B cell (primary cell): ENCODE measurements at places on chromosomes 3 and 15.

GRCh38 chr3:149850787-149851584, 38.0 kb downstream of the RNF13 start:
- no peak for DNase-seq

GRCh38 chr15:47431501-47431900, 285.8 kb upstream of the SEMA6D start:
- DNase-seq: no peak

DNA sequence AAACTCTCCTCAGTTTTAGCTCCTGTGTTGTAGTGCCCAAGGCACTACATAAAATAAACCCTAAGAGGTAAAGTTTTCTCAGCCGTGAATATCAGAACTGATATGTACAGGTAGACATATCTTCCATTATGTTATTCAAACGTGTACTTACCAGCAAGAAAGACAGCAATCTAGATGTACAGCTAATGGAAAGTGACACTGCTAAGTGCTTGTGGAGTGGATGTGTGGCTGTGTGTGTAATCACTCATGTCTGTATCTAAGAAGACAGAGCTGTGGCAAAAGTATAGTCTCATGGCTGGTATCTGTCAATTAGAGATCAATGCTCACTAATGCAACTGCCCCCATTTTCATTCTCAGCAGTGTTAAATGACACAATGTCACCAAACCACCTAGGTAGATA, 101.3 kb downstream of the FMN1 start:
- DNase-seq: no peak

- DNase-seq: no peak
Measured at GRCh38 chr15:96366526-96366877, 36.0 kb downstream of the NR2F2 start.

GRCh38 chr3:48797626-48798025, 50.0 kb downstream of the PRKAR2A start:
- DNase-seq: no peak

DNA sequence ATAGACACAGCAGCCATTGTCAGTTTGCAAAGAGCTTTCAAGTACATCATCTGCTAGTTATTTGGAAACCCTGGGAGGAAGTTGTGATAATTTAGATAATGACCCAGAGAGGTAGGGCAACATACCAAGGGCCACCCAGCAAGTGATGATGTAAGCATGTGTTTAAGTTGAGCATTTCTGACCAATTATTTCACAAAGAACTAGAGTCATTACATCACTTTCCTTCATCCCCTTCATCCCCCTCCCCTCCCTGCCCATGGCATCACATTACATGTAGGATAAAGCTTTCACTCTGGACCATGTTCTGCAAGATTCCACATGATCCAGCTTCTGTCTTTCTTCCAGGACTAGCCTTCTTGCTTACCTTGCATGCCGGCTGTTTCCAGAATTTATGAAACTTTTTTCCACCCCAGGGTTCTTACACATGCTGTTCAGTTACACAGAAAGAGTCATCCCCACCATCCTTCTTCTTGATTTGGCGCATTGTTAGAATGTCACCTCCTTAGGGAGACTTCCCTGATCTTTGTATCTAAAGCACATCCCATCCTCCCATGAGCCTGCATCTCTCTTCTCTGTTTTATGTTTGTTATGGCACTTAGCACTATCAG, 71.3 kb downstream of the PTPRG start:
- DNase-seq: no peak

DNA sequence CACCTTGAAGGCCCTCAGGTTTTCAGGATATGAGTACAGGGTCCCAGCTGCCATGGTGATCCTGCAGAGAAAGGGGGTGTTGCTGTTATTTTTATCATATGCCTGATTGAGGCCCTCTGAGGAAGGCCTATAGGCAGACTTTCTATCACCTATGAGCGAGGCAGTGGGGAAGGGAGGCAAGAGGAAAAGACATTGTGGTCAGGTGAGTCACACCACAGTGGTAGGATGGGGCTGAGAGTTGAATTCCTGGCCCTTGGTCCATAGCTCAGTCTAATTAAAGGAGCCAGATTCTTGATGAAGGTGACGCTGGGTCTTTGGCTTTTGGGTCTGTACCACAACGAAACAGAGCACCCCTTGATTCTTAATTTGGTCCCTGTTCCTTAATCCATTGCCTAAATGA, 72.7 kb downstream of the ZNF621 start:
- no peak for DNase-seq

DNA sequence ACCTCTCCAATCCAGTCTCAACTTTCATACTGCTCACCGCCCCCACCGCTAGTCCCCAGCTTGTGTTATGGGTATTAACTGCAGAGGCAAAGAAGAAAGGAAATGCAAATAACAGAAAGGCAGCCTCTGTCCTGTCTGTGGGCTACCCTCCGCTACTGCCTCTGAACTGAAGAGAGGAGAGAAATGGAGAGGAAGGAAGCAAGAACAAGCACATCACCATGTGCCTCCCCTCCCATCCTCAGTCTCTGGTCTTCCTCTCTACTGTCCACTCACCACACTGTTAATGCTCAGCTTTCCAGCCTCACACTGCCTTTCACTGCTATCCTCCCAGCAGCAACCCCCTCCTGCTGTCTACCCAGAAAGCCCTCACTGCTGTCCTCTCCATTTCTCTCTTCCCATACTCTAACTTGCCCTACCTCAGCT, 139.0 kb upstream of the SLC2A2 start:
- no peak for DNase-seq

DNA sequence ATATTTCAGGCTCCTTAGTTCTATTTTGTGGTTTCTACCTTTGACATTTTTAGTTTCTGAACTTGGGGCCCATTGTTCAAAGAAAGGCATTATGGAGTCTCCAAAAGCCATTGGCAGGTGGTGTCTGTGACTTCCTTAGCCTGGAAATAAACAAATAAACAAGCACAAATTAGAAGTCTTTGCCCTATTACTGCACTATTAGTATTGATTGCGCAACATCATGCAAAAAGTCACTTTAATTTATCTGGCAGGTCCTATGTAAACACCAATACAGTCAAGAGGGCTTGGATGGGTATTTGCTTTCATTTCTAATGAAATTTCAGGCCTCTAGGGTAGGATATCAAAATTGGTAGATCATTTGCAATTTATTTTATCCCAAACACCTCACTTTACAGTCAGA, 85.6 kb downstream of the LPP start:
- no peak for DNase-seq

GRCh38 chr3:77068808-77069207, 28.9 kb downstream of the ROBO2 start:
- DNase-seq: no peak

DNA sequence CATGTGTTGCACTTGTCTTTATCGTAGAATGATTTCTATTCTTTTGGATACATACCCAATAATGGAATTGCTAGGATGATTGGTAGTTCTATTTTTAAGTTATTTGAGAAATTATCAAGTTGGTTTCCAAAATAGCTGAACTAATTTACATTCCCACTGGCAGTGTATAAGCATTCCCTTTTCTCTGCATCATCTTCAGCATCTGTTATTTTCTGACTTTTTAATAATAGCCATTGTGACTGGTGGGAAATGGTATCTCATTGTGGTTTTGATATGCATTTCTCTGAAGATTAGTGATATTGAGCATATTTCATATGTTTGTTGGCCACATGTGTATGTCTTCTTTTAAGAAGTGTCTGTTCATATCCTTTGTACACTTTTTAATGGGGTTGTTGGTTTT, 81.7 kb upstream of the NUDT16 start:
- DNase-seq: no peak
